ENCODE measurements at places on chromosomes 5 and 9. TPM values are rescaled to one million over a fixed set of nuclear protein-coding genes. Genes with fewer than 3 reads are reported as not detected.

Gene CNTFR
- total RNA-seq = 4.2 TPM

Gene PITX1
- not detected for total RNA-seq

Gene CNTNAP3B
- total RNA-seq = 25.9 TPM

Gene ANKRD31
- 0.16 TPM for total RNA-seq

DNA sequence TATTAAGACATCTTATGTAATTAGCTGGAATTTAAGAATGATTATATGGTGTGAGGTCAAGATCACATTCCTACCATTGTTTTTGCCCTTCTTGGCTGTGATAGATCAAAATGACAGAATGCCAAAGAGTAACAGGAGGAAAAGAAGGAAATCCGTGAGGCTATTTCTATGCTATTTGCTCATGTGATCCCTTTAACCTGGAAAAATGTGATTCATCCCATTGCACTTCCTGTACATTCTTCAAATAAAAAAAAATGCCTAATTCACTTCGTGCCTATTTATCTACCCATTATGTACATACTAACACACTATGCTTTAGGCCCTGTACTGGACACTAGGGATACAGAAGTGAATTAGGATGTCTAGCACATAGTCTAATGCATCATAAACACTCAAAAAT is 154.1 kb upstream of the PAPPA start:
- DNase-seq = no peak

GRCh38 chr5:37662362-37662761 is 177.5 kb downstream of the GDNF start:
- no peak for DNase-seq

GRCh38 chr9:89177012-89177943 is 1.3 kb downstream of the SHC3 start:
- DNase-seq = no peak

GRCh38 chr9:95116808-95117204 is 200.7 kb downstream of the FANCC start:
- peak; percentile 35 for DNase-seq

- DNase-seq = no peak
Measured at GRCh38 chr9:129769669-129770068, 16.8 kb upstream of the PTGES start.

DNA sequence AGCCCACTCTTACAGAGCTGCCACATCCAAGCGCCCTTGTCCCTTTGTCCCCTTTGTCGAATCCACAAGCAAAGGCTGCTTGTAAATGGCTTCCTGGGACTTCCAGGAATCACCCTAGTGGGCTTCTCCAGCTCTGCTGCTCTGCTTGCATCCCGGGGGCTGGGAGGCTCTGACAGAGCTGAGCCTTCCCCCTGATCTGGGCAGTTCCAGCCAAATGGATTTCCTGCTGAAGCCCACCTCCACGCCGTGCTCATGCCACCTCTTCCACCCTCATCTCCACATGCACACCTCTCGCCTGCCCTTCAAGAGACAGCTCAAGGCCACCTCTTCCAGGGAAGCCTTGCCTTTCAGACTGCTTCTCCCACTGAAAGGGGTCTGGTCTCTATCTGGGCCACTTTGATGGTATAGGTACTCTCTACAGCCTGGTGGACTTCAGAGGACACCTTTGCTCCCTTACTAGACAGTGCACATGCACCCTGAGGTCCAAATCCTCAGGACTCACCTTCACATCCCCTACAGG is 106.2 kb downstream of the LHFPL2 start:
- no peak for DNase-seq

GRCh38 chr5:148972974-148973374 is 89.9 kb downstream of the SH3TC2 start:
- DNase-seq = peak; percentile 80

- no peak for DNase-seq
Measured at GRCh38 chr5:136066661-136067271, 38.0 kb downstream of the TGFBI start.

GRCh38 chr9:18618862-18619261 is 144.9 kb downstream of the ADAMTSL1 start:
- no peak for DNase-seq

GRCh38 chr5:52988335-52989024 is 672 bp upstream of the ITGA2 start:
- no peak for DNase-seq

GRCh38 chr5:1647580-1647979 is 123.8 kb upstream of the LPCAT1 start:
- no peak for DNase-seq
